ENCODE measurements at places on chromosomes 4 and X.

DNA sequence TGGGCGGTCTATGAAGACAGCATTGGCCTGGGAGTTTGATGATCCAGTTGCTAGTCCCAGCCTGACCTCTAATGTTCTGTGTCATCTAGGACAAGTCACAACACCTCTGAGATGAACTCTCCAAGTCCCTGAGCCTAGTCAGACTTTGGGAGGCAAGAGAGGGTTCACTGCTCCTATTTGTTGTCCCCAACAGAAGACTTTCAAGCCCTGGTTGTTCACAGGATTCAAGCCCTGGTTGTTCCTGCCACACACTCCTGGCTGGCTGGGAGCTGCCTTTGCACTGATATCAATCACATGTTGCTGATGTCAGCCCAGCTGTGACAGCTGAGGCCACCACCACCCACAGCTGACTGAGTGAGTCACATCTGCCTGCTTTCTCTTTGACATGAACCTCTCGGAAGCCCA is 253.2 kb upstream of the RASGEF1B start:
- DNase-seq: no peak

GRCh38 chr4:77375866-77376607 is 219.0 kb downstream of the CCNG2 start:
- no peak for DNase-seq

GRCh38 chr4:119227690-119228089 is 15.2 kb downstream of the USP53 start:
- no peak for DNase-seq

GRCh38 chr4:41319553-41319952 is 62.8 kb downstream of the UCHL1 start:
- DNase-seq: peak; percentile 65

GRCh38 chr4:151197247-151197646 is 79.7 kb upstream of the PRSS48 start:
- no peak for DNase-seq

GRCh38 chr4:175215657-175216056 is 297.5 kb downstream of the ADAM29 start:
- DNase-seq: no peak

GRCh38 chrX:21958187-21958586 is 17.7 kb downstream of the SMS start:
- no peak for DNase-seq

Measured in NCI-H774 (cell line).